Osteocyte (in vitro differentiated cells): ENCODE measurements at places on chromosomes 1 and 21. TPM values are rescaled to one million over a fixed set of nuclear protein-coding genes. Genes with fewer than 3 reads are reported as not detected.

Gene SRSF11
- total RNA-seq = 209 and 214 TPM in 2 replicates

DNA sequence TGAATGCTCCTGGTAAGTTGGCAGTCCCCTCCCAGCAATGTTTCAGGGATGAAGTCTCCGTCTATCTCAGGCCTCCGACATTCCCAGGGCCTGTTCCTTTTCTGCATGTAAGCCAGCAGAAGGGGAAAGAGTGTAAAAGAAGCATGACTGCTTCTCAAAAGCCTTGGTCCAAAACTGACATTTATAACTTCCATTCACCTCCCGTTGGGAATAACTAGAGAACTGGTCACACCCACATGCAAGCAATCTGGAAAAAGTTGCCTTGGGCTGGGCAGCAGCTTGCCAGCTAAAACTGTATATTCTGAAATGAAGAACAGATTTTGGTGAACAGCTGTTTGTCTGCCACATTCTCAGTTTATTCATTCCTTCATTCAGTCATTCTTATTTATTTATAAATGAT, 24.2 kb upstream of the NPL start:
- DNase-seq = no peak

- DNase-seq = no peak
These were observed 10.0 kb downstream of the LRRC40 start for GRCh38 chr1:70195342-70195741.

DNA sequence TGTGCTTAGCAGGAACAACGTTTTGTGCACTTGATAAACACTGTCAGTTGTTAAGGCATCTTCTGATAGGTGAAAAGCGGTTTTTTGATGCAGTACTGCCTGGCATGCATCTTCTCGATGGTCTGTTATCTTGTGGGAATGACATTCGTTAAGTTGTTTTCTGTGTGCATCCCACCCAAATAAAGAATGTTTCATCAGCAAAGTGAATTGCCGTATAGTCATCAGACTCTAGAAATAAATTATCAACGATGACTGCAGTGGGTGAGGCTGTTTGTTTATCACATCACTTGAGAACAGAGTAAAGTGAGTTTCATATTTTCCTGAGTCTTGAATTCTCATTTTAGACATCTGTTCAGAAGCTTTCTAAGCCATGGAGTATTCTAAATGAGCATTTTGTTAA, 34.1 kb downstream of the NFIA start:
- DNase-seq = no peak

Gene SHE
- total RNA-seq = not detected in 2 replicates

GRCh38 chr1:230067419-230067870, 407 bp downstream of the GALNT2 start:
- DNase-seq = peak; percentile 80

Gene GABRD
- not detected in 2 replicates for total RNA-seq

DNA sequence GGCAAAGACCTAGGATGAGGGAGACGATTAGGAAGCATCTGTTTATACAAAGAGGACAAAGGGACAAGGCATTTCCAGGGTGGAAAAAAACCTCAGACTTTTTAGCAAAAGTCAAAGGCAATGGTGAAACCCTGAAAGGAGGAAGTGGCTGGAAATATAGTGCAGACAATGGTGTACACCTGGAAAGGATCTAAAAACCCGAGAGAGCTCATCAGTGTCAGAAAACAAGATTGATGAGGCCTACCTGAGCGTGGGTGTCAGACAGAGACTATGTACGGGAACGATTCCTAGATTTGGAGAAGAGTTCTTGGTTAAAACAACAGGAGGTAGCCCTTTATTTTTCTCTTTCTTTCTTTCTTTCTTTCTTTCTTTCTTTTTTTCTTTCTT, 68.8 kb upstream of the HUNK start:
- no peak for DNase-seq

DNA sequence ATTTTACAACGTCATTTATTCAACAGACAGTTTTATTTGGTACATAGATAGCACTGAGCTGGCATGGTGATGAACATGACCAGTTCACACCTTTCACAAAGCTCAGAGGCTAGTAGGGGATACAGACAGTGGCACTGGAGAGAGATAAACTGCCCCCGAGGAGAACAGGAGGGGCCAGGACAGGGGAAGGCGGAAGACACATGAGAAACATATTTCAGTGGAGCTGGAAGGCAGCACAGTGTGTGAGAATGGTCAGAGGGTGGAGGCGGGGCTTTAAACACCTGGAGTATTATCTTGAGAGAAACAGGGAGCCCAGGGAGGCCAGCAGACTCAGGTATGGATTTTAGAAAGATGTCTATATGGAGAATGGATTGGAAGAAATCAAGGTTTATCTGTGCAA, 49.5 kb downstream of the CHML start:
- DNase-seq = no peak

Gene AMY2B
- 8.2 and 10.0 TPM in 2 replicates for total RNA-seq

DNA sequence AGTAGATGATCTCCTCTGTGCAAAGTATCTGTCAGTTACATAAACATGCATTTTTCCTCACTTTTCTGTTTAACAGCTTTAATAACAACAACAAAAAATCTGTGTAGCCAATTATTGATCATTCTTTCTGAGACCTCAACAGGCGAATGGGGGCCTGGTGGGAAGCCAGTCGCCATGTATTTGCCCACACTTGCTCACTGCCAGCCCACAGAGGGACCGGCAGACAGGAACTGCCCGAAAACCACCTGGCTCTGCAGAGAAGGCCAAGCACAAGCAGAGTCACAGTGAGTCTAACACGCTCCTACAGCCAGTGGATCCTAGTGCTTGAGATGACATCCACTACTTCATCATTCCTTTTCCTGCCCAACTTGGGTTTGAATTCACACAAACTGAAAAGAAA, 56.1 kb downstream of the NPHP4 start:
- peak; percentile 60 for DNase-seq

Gene AQP10
- not detected in 2 replicates for total RNA-seq

Gene ADAM30
- not detected in 2 replicates for total RNA-seq

GRCh38 chr1:36350659-36351226, 27.3 kb upstream of the EVA1B start:
- peak; percentile 88 for DNase-seq

DNA sequence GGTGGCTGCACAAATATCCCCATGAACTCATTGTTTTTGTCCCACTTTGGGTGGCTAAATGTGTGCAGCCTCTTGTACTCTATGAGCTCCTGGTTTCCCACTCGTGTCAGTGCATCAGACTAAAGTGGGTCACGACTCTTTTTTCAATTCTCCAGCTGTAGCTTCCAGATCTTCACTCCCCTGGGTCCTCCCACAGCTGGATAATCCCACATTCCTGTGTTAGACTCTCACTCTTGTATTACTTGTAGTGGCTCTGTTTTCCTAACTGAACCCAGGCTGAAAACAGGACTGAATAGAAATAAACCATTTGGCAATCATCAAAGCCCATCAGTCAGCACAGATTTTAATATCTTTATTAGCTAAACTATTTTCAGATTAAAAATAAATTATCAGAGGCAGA, 60.4 kb downstream of the UBE2U start:
- DNase-seq = no peak

GRCh38 chr21:38293113-38293512, 36.3 kb downstream of the KCNJ15 start:
- no peak for DNase-seq

- DNase-seq = no peak
These were observed 7.1 kb upstream of the PTTG1IP start for GRCh38 chr21:44880405-44881197.

GRCh38 chr1:103538226-103538625, 12.7 kb downstream of the RNPC3 start:
- DNase-seq = no peak

Gene FAM151A
- not detected in 2 replicates for total RNA-seq

Gene DAB1
- total RNA-seq = 0.21 and 0.27 TPM in 2 replicates

DNA sequence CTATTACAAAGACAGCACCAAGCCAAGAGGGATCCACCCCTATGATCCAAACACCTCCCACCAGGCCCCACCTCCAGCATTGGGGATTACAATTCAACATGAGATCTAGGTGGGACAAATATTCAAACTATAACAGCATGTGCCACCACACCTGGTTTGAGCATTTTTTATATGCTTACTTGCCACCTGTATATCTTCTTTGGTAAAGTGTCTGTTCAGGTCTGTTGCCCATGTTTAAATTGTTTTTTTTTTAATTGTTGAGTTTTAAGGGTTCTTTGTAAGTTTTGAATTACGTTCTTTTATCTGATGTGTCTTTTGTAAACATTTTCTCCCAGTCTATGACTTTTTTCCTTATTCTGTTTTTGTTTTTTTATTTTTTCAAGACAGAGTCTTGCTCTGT, 83.4 kb downstream of the LRIG2 start:
- DNase-seq = no peak

- DNase-seq = no peak
These were observed 38.7 kb downstream of the SLC9A1 start for GRCh38 chr1:27116232-27116631.

DNA sequence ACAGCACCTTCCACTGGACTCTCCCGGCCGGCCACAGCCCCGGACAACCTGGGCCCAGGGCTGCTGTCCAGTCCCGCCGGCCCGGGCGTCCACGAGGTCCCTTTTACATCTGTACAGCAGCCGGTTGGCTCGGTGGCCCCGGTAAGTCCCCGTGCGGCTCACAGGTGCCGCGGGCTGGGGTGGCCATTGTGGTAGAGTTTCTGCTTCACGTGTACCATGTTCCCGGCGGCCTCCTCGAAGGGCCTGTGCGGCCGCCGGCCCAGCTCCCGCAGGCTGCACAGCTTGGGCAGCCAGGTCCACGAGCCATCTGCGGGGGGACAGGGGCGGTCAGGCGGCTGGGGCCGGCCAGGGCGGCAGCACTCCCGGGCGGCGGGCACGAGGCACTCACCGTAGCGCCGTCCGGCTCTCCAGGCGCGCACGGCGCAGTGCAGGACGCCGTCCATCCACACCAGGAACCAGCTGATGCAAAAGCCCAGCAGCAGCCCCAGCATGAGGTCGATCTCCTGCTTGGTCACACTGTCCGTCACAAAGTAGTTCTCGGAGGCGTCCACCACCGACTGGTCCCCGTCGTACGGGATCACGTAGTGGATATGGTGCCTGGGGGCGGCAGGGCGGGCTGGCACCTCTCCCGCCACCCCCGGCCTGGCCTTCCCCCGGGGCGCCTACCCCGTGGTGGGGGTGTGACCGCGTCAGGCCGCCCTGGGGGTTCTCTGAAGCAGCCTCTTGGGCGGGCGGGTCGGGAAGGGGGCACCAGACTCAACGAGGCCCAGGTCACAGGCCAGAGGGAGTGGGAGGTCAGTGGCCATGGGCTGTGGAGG, 5.0 kb downstream of the TMEM240 start:
- DNase-seq = no peak

Gene CSRP1
- total RNA-seq = 0.56 and 1.6 TPM in 2 replicates

DNA sequence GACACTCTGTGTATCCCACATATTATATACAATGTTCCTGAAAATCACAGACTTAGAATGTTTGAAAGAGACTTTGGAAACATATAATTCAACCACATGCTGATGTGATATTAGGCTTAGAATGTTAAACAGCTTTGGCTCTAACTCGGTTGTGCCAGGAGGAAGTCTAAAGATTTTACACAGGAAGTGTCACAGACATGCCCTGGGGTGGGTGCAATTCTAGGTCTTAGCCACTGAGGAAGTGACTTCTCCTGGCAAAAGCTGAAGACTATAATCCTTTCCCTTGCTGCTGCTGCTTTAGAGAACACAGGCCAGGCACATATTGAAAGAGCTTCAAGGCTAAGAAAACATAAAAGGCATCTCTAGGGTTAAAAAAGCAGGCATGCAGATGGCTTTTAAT, 51.0 kb downstream of the RPL5 start:
- DNase-seq = no peak

Gene TTLL10
- total RNA-seq = not detected in 2 replicates

GRCh38 chr1:94019327-94019726, 101.6 kb downstream of the ABCA4 start:
- DNase-seq = no peak

- DNase-seq = peak; percentile 75
These were observed 14.0 kb upstream of the LORICRIN start for GRCh38 chr1:153245466-153245865.

- peak; percentile 78 for DNase-seq
These were observed 22.7 kb downstream of the CRYAA start for GRCh38 chr21:43191521-43191920.

DNA sequence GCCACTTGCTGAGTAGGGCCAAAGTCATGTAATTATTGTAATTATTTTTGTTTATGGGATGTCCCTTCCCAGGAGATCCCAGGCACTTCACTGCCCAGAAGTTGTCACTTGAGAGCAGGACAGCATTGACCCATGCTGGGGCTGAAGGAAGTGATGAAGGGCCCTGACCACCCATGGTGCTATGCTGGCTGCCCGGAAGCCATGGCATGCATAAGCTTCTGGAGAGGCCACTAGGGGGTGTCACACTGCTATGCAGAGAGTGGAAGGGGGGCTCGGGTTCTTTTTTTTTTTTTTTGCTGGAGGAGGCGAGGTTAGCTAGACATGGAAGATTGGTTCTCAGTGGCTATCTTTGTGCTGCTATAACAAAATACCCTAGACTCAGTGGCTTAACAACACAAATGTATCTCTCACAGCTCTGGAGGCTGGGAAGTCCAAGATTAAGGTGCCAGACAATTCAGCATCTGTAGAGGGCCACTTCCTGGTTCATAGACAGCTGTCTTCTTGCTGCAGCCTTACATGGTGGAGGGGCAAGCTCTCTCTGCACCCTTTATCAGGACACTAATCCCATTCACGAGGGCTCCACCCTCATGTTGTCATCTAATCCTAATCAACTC, 84.9 kb downstream of the CNIH3 start:
- DNase-seq = no peak

Gene PPIAL4G
- not detected in 2 replicates for total RNA-seq

- DNase-seq = no peak
These were observed 5.0 kb upstream of the EEIG2 start for GRCh38 chr1:108554682-108555427.

DNA sequence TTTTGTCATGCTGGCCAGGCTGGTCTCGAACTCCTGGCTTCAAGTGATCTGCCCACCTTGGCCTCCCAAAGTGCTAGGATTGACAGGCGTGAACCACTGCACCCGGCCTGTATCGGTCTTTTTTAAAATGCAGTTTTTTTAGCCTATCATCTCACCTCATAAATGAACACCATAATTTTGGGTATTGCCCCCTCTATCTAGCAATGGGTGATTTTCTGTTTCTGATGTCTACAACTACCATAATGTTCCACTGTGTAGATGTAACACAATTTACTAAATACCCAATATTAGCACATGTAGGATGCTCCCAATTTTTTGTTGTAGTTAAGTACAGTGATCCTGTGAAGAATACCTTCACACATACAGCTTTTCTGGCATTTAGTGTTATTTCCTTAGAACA, 2.0 kb upstream of the CAMTA1 start:
- no peak for DNase-seq

Gene SEC16B
- 0.64 and 0.76 TPM in 2 replicates for total RNA-seq

- DNase-seq = no peak
These were observed 121.4 kb upstream of the NFIA start for GRCh38 chr1:60960891-60961461.

DNA sequence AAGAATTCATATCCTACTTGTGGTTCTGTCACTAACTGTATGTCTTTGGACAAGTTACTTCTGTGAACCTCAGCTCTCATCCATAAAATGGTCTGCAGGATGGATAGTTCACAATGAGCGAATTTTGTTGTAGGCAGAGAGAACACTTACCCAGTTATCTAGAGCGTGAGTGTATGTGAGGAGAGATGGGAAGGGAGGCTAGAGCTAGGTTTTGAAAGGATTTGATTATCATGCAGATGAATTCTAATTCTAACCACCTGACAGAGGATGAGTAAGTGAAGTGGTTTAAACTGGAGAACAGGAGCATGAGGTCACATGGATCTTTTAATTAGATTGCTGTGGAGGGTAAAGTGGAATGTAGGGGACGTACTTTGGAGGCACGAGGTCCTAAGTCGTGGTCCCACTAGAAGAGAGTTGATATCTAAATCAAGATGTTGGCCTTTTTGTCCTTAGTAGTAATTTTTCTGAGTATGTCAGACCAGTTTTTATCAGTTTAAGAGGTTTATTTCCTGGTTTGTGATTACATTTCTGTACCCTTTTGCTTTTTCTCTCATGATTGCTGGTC, 5.0 kb downstream of the SUCO start:
- no peak for DNase-seq

Gene LEFTY1
- total RNA-seq = 0.24 and 0.40 TPM in 2 replicates

Gene FBLIM1
- total RNA-seq = 149 and 156 TPM in 2 replicates
